ENCODE measurements at places on chromosomes 6 and 20.

DNA sequence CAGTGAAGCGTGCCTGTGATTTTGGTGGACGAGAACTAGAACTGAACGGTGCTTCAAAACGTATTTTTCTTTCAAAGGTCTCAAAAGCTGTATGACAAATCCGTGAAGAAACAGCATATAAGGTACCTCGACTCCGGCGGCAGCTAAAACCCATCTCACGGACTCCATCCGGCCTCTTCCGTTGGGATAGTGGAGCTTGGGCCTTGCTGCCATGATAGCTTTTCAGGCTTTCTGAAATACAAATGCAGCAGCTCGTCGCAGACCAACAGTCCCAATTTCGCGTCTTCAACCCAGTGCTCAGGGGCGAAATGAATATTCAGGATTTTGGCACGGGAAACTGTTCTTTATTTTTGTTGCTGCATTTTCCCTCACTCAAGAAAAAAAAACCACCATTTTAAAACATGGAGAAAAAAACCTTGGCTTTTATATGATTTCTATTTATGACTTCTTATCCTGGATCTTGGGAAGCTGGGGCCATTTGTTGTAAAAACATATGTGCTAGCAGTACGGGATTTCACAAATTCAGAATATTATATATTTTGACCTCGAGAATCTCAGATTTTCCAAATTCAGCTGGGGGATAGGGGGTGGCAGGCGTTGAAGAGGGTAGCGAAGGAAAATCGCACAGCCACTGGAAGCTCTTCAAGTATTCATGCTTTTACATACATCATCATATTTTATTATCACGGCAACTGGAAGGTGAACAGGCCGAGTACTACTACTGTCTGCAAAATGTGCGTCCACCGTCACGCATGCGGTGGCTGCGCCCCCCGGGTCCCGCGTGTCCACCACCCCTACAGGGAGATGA is 849 bp downstream of the GSTA4 start:
- no peak for DNase-seq

DNA sequence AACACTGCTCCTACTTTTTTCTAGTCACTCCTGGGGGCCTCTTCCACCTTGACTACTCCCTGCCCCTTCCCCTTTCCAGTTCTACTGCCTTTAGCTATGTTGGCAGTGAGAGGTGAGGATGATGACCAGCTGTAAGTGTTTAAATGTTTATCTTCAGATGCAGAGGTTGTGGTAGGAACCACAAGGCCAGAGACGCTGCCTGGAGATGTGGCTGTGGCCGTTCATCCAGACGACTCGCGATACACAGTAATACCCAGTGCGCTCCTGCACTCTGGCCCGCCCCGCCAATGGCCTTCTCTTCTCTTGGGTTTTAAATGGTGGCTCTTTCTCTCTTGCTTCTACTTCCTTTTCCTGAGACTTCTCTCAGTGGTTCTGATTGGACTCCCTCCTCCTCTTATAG is 4.6 kb downstream of the VARS2 start:
- no peak for DNase-seq

- no peak for DNase-seq
These were observed 65.6 kb downstream of the SCAND1 start for GRCh38 chr20:35888657-35889056.

DNA sequence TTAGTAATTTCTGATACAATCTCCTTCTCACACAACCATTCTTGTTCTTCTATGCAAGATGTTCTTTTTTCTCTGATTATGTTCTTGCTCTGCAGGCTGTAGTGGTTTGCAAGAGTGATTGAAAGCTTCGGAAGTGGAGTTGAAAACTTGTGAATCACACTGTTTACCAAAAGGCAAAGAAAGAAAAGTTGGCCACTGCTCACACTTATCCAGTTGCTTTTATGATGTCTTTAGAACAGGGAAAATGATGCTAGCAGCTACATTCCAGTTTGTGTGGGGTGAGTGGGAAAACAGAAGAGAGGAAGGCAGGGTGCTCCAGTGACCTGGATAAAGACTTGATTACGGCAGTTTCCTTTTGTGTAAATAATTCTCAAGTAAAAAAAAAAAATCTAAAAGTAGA is 583.3 kb downstream of the TENT5A start:
- no peak for DNase-seq

GRCh38 chr20:1060985-1061384 is 57.4 kb upstream of the PSMF1 start:
- no peak for DNase-seq

- no peak for DNase-seq
These were observed 42.7 kb downstream of the CD2AP start for GRCh38 chr6:47520282-47520681.

- no peak for DNase-seq
These were observed 26.8 kb downstream of the RALGAPA2 start for GRCh38 chr20:20685635-20686034.

DNA sequence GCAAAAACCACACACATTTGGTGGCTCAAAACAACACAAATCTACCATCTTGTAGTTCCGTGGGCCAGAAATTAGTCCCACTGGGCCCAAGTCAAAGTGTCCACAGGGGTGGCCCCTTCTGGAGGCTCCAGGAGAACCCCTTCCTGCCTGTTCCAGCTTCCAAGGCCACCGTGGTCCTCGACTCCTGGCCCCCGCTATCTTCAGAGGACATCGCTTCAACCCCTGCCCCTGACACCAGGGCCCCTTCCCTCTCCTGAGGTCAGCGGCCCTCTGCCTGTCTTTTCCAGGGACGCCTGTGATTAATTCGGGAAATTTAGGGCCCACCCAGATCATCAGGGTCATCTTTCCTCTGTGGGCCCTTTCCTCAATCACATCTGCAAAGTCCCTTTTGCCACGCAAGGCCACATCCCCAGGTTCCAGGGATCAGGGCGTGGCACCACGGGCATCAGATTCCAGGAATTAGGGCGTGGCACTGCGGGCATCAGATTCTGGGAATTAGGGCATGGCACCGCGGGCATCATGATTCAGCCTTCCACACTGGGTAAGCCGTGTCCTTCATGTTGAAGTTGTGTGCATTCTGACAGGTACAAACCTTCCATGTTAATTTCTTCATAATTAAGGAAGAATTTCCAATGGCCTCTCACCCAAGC is 59.9 kb upstream of the SMOC2 start:
- DNase-seq: no peak

DNA sequence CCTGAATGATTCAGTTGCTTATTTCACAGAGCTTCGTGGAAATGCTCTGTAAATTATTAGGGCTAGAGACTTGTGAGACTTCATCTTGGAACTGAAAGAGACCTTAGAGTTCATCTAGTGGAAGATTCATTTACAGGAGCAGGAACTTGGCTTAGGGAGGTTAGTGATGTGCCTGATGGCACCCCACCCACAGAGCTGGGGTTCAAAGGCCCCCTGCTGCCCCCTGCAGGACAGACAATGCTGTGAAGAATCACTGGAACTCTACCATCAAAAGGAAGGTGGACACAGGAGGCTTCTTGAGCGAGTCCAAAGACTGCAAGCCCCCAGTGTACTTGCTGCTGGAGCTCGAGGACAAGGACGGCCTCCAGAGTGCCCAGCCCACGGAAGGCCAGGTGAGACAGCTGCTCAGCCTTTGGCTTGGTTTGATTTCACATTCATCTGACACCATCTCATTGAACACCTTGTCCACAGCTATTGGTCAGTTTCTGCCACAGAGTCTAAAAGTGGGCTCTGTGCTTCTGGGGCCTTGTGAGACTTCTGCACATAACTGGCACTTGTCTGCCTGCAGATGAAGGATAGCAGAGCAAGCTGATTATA is 25.1 kb downstream of the MYBL2 start:
- no peak for DNase-seq

DNA sequence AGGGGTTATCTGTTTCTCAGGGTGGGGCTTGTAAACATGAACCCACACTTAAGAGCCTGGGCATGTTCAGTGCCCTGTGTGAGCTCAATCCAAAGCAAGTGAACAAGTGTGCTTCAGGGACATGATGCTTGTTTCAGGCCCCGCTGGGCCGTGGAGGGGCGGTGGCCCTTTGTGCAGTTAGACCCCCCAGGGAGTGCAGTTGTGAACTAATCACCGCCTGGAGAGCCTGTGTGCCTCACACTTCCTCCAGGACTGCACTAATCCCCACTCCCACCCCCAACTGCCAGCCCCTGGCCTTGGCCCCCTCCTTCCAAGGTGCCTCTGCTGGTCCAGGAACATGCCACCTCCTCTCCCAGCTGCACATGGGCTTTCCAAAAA is 58.1 kb downstream of the RREB1 start:
- no peak for DNase-seq

GRCh38 chr6:44667226-44667625 is 279.7 kb downstream of the CDC5L start:
- no peak for DNase-seq

DNA sequence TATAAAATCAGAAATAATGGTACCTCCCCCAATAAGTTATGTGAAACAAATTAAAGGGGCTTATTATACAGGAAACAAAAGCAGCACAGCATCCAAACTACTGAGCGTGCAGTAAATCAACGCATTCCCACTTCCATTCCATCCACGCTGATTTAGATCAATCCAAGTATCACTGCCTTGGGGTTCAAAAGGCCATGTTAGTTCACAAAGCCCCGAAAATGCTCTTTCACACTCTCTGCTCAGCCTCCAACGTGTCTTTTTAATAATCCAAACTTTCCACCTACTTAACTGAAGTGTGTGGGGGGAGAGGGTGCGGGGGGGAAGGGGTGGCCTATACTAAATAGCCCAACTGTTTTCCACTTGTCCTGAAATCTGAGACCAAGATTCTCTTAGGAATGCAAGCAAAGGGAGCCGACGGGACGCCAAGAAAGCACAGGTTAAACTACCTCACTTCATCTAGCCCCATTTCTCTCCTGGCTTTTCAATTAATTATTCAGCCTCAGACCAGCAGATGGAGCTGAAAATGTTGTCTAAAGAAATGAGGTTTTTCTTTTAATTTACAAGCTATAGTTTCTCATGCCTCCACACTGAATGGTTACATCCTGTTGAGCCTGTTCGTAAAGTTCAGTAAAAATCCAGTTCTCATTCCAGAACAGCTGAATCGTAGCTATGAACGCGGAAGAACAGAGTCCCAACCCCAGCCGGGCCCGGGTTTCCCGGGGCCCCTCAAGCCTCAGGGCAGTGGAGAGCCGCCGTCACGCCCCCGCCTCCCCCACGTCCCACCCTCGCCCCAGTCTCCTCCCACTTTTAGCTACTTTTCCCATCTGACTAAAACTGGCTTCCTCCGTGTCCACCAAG is 1.0 kb upstream of the NXT1 start:
- peak; percentile 47 for DNase-seq

DNA sequence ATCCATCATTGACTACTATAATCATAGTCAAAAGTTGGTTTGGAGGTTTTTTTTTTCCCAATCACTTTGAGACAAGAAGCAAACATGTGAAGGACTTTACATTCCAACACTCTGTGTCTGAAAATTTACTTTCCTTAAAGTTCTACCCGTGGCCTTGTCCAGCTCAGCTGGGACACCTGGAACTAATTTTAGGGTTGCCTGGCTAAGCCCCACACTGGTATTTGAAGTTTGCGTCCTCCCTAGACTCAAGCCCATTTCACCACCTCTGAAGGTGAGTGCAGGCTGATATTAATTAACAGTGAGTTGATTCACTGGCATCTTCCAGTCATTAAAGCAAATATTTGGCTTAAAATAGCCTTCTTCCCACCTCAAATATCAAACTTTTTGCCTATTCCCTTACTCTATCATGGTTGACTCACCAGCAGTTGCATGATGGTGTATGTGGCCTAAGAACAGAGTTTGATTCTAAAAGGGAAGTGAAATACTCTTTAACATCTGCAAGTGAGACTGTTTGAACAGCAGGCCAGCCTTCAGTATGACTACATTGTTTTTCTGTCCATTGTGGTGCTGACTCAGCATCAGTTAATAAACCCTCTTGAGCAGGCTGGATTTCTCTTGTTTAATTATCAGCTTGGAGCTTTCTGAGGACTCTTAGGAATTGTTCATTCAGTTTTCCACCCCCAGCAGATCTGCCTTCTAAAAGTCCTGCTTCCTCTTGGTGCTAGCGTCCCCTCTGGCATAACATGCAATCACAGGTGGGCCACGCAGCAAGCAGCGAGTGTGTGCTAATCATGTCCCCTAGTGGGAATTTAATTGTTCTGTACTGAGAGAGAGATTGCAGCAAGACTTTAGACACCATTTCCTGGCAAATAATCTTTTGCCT is 1.8 kb upstream of the PRDM1 start:
- no peak for DNase-seq

- no peak for DNase-seq
These were observed 123.4 kb downstream of the LY86 start for GRCh38 chr6:6711832-6712448.

DNA sequence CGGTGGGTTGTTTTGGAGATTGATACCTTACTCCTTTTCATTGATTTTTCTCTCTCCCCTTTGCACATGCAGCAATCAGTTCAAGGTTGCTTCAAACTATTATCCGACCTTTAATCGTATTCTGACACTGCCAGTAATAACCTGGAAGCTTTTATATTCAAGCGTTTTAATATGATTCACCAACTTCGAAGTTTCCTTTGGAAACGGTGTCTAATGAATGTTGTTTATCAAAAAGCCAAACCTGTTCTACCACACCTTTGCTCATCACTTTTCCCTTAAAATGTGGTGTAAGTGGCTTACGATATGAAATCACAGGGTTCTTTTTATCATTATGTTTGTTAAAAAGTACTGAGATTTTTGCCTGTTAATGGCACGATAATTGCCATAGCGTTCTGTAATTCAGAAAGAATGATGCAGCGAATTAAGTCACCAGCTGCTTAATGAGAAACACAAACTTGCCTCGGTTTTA is 660 bp downstream of the STXBP5 start:
- no peak for DNase-seq

Measured in stimulated activated CD8-positive, alpha-beta memory T cell treated with anti-CD3 and anti-CD28 coated beads, Interleukin-7, amount 100 ng/mL, for 1 hour (primary cell).